ENCODE measurements at places on chromosomes 7 and 10.

DNA sequence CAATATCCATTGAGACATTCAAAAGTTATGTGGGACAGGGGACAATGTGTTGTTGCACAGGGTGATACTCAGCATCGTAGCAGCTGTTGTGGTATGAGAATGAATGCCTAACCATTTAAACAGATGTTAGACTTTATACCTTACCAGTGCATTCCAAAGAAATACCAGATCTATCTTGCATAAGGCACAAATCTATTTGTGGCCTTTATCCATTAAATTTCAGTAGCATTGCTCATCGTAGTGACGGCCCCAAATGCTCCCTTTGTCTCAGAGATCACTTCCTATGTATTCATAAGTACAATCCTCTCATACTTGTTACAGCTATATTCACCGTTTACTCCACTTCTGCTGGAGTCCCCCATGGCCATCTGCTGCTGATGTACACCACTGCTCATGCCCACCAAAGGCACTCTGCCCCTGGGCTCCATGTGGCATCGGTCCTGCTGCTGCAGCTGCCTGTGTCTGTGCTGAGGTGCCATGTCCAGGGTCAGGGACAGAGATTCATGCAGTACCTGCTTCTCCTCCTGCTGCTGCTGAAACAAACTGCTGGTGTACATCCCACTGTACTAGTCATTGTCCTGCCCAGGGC is 96.3 kb downstream of the CPED1 start:
- DNase-seq, result peak; percentile 86

GRCh38 chr10:100883312-100883821 is 29.4 kb upstream of the SLF2 start:
- no peak for DNase-seq

DNA sequence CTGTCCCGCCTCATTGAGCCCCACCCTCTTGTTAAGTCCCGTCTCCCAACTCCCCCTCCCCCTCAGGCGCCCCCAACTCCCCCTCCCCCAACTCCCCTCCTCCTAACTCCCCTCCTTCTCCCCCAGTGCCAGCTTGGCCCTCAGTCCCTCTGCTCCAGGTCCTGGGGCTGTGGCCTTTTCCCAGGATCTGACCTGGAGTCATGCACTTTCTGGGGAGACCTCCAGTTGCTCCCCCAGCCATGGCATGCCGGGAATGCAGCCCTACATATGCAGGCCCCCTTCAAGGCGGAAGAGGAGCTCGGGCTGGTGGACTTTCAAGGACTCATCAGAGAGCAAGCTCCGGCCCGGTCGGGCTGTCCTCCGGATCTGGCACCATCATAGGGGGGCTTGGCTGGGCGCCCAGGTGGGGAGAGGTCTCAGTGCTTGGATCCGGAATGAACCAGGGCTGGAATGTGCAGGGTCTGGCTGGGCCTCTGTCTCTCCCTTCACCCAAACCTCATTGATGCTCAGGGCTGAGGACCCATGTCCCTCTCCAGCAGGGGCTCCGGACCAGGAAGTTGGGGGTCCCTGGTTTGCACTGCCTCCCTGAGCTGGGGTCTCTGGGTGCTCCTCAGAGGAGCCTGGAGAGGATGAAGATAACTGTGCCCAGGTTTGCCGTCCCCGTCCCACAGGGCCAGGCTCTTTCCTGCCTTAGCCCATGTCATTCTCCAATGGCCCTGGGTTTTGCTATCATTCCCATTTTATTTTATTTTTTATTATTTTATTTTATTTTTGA is 41.1 kb downstream of the TMEM270 start:
- DNase-seq, result no peak

DNA sequence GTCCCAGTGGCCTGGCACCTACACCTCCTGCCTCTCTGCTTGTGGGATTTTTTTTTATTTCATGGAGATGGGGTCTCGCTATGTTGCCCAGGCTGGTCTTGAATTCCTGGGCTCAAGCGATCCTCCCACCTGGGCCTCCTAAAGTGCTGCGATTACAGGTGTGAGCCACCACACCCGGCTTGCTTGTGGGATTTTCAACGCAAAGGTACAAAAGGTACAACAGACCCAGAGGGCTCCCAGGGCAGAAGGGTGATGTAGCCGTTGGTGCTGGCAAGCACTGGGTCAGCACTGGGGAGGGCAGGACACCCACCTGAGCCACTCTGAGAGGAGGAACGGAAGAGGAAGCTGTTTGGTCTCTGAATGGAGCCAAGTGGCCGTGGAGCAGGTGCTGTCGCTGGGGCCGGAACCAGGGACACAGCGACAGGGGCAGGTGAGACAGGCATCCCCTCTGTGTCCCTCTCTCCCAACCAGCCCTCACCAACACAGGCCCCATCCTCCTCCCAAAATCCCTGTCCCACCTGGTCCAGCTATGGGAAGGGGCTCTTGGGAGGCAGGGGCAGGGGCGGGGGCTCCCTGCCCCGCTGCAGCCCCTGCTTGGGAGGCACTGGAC is 2.8 kb upstream of the SAP25 start:
- DNase-seq, result no peak

DNA sequence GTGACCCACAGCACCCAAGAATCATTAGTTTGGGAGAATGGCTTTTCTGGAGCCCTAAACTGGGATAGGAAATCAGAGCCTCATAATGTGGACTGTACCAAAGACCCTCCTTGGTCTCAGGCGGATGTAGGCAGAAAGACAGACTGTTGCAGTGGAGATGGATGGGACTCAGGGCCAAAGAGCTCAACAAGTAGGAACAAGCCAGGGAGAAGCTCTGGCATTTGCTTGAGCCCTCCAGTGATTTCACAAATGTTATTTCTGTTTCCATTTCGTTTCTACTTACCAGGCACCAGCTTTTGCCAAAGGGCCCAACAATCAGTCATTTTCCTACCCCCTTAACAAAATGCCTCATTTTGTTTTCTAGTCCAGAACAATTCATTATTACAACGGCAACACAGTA is 762.7 kb downstream of the KCNMA1 start:
- no peak for DNase-seq

DNA sequence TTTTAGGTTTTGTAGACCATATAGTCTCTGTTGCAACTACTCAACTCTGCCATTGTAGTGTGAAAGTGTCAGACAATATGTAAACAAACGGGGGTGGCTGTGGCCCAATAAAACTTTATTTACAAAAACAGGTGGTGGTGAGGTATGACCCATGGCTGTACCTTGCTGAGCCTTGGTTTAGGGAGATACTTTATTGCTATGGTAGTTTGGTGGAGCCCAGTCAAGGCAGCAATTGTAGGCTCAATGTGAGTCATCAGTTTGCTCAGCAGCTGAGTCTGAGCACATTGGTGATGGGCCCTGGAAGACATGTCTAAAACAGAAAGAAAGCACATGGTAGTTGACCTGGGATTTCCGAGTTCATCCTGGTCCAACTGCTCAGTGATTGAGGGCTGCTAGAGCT is 242.5 kb downstream of the REEP3 start:
- no peak for DNase-seq

- DNase-seq, result no peak
Measured at GRCh38 chr7:129875745-129876411, 76.9 kb downstream of the UBE2H start.

DNA sequence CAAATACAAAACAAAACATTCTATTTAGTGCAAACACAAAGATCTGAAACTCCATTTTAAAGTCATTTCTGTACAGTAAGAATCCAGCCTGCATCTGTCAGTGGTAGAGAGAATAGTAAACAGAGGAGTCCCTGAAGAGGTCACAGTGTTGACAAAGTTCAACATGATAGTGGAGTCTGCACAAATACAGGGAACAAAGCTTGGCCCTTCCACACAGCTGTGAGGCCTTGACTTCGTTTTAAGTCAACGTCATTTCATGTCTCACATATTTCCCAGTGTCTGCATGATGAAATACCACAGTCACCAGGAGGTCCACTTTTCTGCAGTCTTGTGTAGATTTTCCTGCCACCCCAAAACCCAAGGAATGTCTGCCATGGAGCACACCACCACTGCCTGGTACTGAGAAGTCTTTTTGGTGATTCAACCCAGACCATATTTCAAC is 33.0 kb downstream of the CYP26A1 start:
- no peak for DNase-seq

GRCh38 chr7:151716323-151716722 is 160.6 kb downstream of the PRKAG2 start:
- DNase-seq, result no peak

- no peak for DNase-seq
Measured at GRCh38 chr7:72016574-72016973, 395.6 kb downstream of the CALN1 start.

DNA sequence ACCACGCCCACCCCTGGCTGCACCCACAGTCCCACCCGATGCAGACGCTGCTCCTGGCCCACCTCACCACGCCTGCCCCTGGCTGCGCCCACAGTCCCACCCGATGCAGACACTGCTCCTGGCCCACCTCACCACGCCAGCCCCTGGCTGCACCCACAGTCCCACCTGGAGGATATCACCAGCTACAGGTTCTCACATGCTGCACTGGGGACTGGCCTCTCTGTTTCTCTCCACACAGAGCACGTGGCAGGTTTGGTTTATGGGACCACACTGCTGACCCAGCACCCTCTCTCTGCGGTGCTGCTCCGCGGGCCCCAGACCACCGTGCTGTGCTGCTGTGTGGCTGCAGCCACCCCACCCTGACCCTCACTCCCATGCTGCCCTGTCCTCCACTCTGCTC is 120.9 kb downstream of the VIPR2 start:
- DNase-seq, result no peak

GRCh38 chr10:10911471-10911921 is 106.2 kb upstream of the CELF2 start:
- peak; percentile 81 for DNase-seq

DNA sequence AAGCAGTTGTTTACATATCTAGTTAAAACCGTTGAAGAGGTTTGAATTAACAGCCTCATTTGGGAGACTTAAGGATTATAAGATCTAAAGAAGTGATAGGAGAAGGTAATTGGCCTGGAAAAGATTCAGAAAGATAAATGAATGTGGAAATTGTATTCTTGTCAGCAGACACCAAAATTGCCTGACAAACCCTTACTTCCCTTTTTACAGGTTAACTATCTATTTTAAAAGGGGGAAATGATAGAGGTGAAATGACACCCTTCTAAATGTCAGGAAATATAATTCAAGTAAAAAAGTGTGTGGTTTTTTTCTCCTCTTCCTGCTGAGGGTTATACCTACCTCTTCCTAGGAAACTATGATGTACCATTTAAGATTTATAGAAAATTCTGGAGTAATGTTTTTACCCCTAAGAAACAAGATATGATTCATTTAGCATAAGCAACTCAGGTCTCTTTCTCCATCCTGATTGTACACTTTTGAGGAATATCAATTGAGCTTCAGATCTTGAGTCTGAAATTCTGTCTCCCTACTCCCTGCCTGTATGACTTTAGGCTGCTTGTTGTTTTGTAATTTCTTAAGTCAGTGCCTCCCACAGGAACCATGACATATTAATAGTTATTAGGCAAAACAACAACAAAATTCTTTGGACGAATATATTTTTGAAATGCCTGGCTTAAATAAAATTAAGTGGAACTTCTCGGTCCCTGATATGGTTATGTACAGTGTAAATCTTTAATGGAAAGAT is 250.4 kb downstream of the RNLS start:
- no peak for DNase-seq

DNA sequence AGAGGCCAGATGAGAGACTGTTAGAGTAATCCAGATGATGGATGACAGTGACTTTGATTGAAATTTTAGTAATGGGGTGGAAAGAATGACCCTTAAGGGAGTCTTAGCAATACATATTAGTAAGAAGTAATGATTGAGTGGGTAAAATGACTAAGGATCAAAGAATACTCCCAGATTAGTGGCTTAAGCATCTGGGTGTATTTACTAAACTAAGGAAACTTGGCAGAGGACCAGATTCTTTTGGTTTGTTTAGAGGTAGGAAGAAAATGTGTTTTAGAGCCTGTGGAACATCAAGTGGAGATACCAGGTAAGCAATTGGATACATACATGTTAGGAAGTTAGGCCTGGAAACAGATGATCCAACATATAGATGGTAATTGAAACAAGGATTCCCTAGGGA is 58.8 kb upstream of the ADRA2A start:
- no peak for DNase-seq

DNA sequence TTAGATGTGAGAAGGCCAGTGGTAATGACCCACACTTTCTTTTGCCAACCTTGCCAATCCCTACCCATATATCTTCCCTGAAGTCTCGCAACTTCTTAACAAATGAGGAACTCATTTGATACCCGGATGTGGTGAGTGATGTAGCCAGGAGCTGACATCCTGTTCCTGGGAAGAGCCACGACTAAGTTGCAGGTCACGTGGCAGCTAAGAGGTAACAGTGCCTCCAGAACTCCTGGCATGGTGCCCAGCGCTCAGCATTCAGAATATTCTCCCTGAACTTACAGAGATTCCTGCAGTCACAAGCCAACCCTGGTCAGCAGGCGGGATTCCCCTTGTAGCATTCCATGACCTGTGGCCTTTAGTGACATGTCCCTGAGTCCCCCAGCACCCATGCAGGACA is 282.5 kb downstream of the GALNT17 start:
- DNase-seq, result no peak

DNA sequence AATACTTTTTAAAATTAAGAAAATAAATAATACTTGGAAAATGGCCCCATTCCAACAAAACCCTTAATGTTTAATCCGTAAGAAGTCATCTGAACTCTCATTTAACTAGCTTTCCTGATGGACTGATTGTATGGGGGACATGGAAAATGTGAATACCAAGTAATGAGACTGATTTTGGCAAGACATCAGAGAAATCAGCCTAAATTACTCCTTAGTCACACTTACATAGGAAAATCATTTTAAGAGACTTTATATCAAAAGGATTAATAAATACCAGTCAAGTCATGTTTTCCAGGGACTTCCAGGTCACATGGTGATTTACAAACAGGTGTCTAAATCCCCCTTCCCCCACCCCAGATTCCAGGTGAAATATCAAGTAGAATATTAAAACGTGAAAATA is 58.2 kb downstream of the GRM8 start:
- no peak for DNase-seq

- DNase-seq, result no peak
Measured at GRCh38 chr10:69406816-69407580, 9.7 kb downstream of the TACR2 start.
